ENCODE measurements at places on chromosomes 2 and 18.

- DNase-seq, result peak; percentile 68
Observed at GRCh38 chr2:53473236-53473635, 294.4 kb upstream of the CHAC2 start.

GRCh38 chr2:163601377-163601776, 134.4 kb downstream of the FIGN start:
- DNase-seq, result no peak

DNA sequence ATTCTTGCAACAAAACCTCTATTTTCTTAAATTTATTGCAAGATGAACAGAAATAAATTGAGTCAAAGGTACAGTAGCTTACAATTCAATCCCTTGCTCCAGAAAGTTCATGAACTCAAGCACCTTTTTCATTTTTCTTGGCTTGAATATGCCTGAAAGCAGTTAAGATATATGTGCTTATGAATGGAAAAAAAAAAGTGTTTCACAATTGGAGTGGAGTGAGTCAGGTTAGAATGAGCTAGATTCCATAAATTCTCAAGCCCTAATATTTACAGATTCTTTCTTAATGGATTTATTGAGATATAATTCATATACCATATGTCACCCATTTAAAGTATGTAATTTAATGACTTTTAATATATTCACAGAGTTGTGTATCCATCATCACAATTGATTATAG, 39.6 kb upstream of the NEMP2 start:
- no peak for DNase-seq

DNA sequence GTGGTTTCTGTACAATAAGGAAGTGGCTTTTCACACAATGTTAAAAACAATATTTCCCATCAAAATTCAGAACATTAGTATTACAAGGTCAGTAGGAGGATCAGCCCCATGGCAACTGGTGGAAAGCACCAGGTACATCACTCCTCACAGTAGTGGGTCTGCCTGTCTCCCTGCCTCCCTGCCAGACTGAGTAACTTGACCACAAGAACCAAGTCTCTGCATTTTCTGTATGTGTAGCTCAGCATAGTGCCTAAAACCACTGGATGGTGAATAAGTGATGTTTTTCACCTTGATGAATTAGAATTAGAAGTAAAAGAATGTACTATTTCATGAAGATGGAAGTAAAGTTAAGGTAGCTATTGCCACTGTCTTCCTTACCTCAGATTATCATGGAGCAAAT, 4.1 kb upstream of the WDR7 start:
- no peak for DNase-seq

GRCh38 chr2:33425161-33425560, 51.3 kb upstream of the RASGRP3 start:
- DNase-seq, result no peak

- no peak for DNase-seq
Observed at GRCh38 chr18:21406116-21406515, 164.1 kb downstream of the GREB1L start.

- DNase-seq, result no peak
Observed at GRCh38 chr2:37457401-37457901, 113.0 kb downstream of the QPCT start.

DNA sequence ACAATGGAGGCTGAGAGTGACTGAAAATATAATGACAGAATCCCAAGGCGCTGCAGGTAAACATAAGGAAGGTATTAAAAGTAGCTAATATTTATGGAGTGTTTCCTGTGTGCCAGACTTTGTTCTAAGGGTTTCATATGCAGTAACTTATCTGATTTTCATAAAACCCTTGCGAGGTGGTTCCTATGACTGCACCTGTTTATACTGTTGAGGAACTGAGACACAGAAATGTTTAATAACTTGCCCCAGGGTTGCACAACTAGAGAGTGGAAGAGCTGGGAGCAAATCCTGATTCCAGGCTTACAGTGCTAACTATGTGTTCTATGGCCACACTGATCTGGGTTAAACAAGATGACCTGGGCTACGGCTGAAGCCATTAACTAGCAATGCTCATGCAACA, 2.4 kb downstream of the SP110 start:
- peak; percentile 24 for DNase-seq

GRCh38 chr2:34003795-34004194, 404.7 kb upstream of the FAM98A start:
- DNase-seq, result no peak

DNA sequence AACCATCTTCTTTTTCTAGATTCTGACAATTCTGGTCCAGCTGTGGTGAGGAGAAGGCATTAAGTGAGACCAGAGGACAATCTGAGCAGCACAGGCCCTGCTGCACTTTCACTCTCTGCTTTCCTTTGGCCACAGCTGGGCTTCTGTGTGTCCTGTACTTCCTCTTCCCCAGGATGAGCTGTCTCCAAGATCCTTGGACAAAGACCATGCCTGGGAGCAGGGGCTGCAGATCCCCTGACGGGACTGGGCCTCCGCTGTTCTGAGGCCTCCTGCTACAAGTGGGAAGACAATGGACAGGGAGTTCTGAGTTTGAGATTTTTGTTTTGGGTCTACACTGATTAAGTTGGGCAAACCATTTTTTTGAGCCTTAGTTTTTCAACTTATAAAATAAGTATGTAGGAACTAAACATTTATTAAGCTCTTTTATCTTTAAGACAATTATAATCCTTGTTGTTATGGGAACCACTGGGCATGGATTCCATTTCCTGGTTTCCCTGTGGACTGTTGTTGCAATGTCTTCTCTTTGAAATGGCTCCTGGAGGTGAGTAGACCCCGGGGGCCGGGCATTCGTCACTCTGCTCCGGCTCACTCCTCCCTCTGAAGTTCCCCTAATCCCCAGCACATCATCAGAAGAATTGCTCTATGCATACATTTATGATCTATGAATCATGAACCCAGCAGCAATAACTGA, 266.6 kb downstream of the ACTR3 start:
- no peak for DNase-seq

DNA sequence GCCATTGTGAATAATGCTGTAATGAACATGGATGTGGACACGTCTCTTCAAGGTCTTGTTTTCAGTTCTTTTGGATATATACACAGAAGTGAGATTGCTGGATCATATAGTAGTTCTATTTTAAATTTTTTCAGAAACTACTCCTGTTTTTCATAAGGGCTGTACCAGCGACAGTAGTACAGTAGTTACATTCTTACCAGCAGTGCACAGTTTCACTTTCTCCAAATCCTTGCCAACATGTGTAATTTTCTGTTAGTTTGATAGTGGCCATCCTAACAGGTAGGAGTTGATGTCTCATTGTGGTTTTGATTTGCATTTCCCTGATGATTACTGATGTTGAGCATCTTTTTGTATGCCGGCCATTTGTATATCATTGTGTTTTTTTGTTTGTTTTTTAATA, 81.7 kb downstream of the EPC2 start:
- DNase-seq, result no peak

- no peak for DNase-seq
Observed at GRCh38 chr2:80700961-80701360, 396.4 kb upstream of the LRRTM1 start.

DNA sequence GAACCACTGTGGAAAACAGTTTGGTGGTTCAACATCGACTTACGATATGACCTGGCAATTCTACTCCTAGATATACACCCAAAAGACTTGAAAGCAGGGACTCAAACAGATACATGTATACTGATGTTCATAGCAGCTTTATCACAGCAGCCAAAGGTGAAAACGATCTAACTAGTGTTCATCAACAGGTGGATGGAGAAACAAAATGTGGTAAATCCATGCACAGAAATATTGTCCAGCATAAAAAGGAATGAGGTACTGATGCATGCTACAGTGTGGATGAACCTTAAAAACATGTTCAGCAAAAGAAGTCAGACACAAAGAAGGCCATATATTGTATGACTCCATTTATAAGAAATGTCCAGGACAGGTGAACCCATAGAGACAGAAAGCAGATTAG, 36.3 kb downstream of the MRO start:
- DNase-seq, result no peak

- DNase-seq, result no peak
Observed at GRCh38 chr2:166957686-166958085, 69.4 kb downstream of the XIRP2 start.

- DNase-seq, result no peak
Observed at GRCh38 chr2:191894681-191895147, 47.8 kb upstream of the CAVIN2 start.

DNA sequence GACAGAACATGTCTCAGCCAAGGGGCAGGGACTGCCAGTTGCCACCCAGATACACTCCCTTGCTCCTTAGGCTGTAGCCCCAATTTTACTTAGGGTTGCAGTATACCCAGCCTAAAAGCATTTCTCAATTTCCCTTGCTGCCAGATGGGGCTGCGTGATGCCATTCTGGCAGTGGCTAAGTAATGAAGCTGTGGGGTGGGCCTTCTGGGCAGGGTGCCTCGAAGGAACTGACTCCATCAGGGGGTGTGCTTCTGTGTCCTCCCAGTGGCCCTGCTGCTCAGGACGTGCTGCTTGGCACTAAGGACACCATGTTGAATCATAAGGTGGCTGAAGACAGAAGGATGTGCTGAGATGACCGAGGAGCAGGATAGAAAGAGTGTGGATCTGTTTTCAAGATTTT, 74.2 kb downstream of the VWA3B start:
- DNase-seq, result no peak

GRCh38 chr2:126700677-126701076, 44.7 kb downstream of the GYPC start:
- no peak for DNase-seq

DNA sequence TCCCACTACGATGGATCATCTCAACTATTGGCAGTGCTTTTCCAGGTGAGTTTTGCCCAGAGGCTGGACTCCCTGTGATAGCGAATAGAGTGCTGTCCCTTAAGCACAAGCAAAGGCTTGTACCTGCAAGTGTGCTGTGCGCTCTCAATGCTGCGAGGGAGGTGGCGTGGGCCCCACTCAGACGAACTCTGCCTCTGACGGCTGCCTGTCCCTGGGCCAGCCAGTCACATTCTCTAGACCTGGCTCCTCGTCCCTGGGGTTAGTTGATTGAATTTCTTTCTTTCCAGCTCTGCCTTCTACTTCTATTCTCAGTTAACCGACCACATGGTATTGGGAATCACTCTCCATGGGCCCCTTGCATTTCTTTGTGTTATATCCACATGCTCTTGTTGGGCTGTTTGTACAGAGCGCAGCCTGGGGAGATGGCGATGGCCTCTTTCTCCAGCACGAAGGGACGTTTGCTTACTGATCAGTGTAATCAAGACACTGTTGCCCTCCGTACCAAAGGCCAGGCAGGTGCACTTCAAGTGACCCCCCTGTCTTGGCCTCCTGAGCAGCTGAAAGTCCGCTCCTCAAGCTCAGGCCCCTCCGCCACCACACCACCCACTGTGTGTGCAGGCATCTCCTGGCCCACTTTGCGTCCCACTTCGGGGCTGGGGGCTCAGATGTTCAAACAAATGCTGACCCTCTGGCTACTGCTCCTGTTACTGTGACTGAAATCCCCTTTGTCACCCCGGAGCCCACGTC, 151.3 kb downstream of the ZNF236 start:
- DNase-seq, result no peak

DNA sequence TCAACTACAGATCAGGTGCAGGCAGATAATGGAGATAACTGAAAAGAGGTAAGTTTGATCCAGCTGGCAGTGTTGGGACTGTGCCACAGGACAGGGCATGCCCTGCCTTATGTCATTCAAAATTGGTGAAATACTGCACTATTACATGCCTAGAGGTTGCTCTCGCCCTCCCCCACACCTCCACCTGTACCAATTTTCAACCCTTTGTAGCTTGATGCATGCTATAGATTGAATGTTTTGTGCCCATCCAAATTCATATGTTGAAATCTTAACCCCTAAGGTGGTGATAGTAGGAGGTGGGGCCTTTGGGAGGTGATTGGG, 72.1 kb upstream of the LYPD6B start:
- no peak for DNase-seq

DNA sequence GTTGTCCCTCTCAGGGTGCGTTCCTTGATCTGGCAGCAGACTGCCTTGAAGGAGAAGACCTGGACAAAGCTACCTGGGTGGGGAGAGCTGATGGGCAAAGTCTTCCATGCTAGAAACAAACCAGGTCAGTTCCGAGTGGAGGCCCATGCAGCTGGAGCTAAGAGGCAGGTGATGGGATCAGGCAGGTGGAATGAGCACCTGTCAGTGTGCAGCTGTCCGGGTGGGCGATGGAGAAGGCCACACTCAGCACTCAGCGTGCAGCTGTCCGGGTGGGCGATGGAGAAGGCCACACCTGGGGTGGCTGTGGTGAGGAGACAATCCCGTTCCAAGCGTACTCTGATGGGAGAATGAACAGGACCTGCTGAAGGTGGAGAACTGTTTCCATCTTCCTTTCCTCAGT, 237.3 kb upstream of the MYT1L start:
- DNase-seq, result no peak

- DNase-seq, result no peak
Observed at GRCh38 chr2:9405636-9406035, 17.7 kb downstream of the ITGB1BP1 start.

DNA sequence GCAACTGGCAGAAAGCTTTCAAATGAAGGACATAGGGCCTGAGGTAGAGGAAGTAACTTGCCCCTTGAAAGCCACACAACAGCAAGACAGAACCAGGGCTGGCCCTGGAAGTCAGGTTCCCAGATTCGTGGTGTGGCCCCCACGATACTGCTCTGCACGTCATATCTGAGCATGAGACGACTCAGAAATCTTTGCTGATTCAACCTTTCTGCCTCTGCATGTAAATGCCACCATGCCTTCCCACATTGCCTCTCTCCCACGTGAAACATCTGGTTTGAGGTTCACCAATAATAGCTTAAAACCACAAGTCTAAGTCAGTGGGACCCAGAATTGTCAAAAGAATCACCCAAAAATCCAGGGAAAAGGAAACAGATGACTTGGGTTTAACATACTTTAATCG, 214.0 kb upstream of the TRIB2 start:
- DNase-seq, result no peak

DNA sequence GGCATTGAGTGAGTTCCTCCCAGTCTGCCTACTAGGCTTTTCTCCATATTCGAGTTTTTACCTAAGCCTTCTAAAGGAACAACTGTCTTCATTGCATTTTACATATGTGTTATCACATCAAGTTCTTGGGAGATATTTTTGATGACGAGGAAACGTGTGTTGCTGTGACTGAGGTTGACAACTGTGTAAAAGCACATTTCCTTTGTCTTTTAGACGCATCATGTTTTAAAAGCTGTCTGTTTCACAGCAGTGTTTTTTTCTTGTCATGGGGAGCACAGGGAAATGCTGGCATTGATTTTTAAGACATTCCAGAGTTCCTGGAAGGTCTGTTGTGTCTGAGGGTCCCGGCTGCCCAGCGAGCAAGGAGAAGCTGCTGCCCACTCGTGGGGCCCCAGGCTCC, 381.8 kb downstream of the DCDC2C start:
- DNase-seq, result no peak

GRCh38 chr2:11685906-11686470, 16.0 kb upstream of the NTSR2 start:
- no peak for DNase-seq

DNA sequence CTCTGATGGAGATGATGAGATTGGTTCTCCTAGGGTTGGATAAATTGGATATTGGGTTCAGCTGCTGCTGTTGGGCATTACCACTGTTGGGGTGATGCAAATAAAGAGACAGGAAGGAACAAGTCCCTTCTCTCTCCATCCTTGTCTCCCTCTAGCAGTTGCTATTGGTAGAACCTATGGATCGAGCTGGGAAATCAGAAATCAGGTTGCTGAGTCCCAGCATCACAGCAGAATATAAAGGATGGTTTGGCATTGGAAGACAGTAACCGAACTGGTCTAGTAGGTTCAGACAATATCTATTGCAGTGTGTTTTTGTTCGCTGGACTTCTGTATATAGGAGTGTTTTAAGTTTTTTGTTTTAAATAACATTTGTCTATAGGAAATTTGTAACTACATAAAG, 8.1 kb downstream of the WDR43 start:
- no peak for DNase-seq

Measured in T47D (cell line).